ENCODE measurements at places on chromosomes 1 and 21. TPM values are rescaled to one million over a fixed set of nuclear protein-coding genes. Genes with fewer than 3 reads are reported as not detected.
A peak's percentile ranks its signal among the peaks of the same experiment; 100 is the strongest.

DNA sequence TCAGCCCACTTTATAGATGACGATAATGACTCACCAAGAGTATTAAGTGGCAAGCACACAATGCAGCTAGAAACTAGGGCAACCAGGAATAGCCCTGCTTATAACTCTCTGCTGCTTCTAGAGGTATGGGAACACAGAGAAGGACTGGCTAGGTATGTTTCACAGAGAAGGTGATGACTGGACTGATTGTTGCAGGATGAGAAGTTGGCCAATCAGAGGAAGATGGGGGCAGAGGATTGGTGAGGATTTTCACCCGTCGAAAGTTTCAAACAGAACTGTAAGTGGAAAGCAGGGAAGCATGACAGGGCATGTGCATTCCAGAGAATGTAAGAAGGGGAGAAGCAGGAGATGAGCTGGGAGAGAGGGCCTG lies 222.4 kb upstream of the JUN start:
- no peak overlapping the region for H3K27ac ChIP-seq
- DNase-seq = no peak
- H3K4me3 ChIP-seq = no peak overlapping the region
- H3K4me1 ChIP-seq = peaks cover 9% of the 10 kb centered on the region
- H3K27me3 ChIP-seq = no peaks in the 10 kb centered on the region

- H3K27ac ChIP-seq = no peak overlapping the region
- H3K27me3 ChIP-seq = peaks cover 9% of the 10 kb centered on the region
- H3K4me3 ChIP-seq = no peak overlapping the region
- H3K36me3 ChIP-seq = no peaks in the 10 kb centered on the region
These were observed 6.2 kb upstream of the PFKL start for GRCh38 chr21:44293551-44294231.

SYCP1 gene
- polyA plus RNA-seq = not detected

DNA sequence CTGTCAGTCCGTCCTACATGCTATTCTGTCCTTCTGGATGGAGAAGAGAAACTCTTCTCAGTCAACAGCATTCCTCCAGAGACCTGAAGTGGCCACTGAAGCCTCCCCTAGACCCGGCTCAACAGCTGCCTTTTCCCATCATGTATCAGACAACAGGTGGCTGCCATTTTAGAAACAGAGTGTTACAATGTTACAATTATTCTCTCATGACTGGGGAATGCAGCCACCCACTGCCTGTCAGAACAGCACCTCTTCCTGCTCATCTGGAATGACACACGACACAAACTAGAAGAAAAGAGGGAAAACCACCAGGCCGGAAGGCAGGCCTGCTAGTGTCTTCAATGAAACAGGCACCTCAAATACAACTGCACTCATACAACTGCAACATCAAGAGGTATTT lies 105.3 kb downstream of the PGBD5 start:
- DNase-seq = no peak
- H3K27me3 ChIP-seq = peaks cover 67% of the 10 kb centered on the region
- peaks cover 3% of the 10 kb centered on the region for H3K4me1 ChIP-seq
- H3K36me3 ChIP-seq = no peaks in the 10 kb centered on the region
- no peak overlapping the region for H3K4me3 ChIP-seq

GSTM1 gene
- not detected for polyA plus RNA-seq

- H3K36me3 ChIP-seq = no peaks in the 10 kb centered on the region
- no peaks in the 10 kb centered on the region for H3K4me1 ChIP-seq
- H3K4me3 ChIP-seq = no peak overlapping the region
- no peaks in the 10 kb centered on the region for H3K27me3 ChIP-seq
- no peak overlapping the region for H3K27ac ChIP-seq
These were observed 142.6 kb downstream of the DENND1B start for GRCh38 chr1:197632651-197633050.

DNA sequence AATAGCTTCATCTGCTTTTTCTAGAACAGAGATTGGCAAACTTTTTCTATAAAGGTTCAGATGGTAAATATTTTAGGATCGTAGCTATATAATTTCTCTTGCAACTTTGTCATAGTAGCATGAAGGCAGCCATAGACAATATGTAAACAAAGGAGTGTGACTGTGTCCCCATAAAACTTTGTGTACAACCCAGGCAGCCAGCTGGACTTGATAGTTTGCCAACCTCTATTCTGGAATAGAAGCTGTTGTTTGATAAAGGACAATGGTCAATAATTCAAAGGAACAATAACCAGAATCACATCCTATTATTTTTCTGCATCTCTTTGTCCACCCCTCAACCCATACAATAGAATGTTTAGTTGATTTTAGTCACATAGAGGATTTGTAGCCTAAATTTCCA lies 286.7 kb downstream of the LMX1A start:
- H3K4me3 ChIP-seq = no peak overlapping the region
- H3K27ac ChIP-seq = no peak overlapping the region
- no peaks in the 10 kb centered on the region for H3K4me1 ChIP-seq
- DNase-seq = no peak

GRCh38 chr1:237324226-237324625 lies 282.2 kb downstream of the RYR2 start:
- no peaks in the 10 kb centered on the region for H3K4me1 ChIP-seq
- H3K4me3 ChIP-seq = no peak overlapping the region
- H3K36me3 ChIP-seq = no peaks in the 10 kb centered on the region
- DNase-seq = no peak
- H3K27me3 ChIP-seq = no peaks in the 10 kb centered on the region

TMEM200B gene
- 0.09 TPM for polyA plus RNA-seq

DNA sequence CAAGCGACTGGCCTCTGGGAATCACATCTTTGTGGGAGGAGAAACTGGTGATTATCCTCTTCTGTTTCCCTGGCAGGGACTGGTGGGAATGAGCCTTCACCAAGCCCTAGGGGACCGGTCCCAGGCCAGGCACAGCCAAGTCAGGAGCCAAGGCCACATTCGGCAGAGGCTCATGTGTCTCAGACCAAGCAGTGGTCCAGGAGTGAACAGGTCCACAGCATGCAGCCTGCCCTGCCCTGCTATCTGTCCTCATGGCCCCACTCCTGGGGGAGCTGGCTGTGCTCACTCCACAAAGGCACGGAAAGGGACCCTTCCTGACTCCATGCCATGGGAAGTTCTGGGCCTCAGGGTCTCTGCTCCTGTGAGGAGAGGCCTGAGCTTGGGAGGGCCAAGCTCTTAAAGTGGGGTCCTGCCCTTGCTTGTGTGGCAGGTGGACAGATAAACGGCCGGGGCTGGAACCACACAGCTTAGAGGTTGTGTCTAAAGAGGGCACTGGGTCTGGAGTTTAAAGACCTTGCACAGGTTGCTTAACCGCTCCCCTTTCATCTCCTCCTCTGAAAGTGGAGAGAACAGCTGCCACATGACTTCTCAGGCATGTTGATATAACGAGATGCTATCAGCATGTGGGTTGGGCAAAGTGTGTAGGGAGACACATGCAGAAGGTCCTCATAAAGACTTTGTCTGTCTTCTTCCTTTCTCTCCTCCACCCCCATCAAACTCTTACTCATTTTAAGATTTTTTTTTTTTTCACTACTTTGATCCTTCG lies 57.5 kb downstream of the CASQ2 start:
- DNase-seq = peak; percentile 26
- no peaks in the 10 kb centered on the region for H3K36me3 ChIP-seq
- H3K4me1 ChIP-seq = no peaks in the 10 kb centered on the region
- no peak overlapping the region for H3K4me3 ChIP-seq
- H3K27ac ChIP-seq = no peak overlapping the region

HAO2 gene
- polyA plus RNA-seq = not detected

GRCh38 chr1:225462714-225463574 lies 35.1 kb upstream of the LBR start:
- peaks cover 7% of the 10 kb centered on the region for H3K27me3 ChIP-seq
- peaks cover 34% of the 10 kb centered on the region for H3K4me1 ChIP-seq
- DNase-seq = no peak
- no peak overlapping the region for H3K4me3 ChIP-seq

DNA sequence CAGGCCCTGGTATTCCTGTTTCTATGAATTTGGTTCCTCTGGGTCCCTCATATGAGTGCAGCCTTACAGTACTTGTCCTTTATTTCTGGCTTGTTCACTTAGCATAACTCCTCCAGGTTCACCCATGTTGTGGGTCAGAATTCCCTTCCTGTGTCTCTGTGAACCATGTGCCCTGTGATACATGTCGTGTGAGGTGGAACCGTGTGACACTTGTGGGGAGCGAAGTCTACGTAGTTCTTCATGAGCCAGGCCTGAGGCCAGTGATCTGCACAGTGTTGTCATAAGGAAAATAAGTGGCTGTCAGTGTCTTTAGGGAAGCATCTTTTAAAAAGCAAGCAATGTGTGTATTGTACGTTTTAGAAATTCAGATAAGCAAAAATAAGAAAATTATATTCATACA lies 122.8 kb downstream of the GALNT2 start:
- H3K4me3 ChIP-seq = no peak overlapping the region
- peaks cover 6% of the 10 kb centered on the region for H3K4me1 ChIP-seq
- H3K36me3 ChIP-seq = peaks cover 43% of the 10 kb centered on the region
- H3K27me3 ChIP-seq = no peaks in the 10 kb centered on the region
- H3K27ac ChIP-seq = no peak overlapping the region
- DNase-seq = no peak

DNA sequence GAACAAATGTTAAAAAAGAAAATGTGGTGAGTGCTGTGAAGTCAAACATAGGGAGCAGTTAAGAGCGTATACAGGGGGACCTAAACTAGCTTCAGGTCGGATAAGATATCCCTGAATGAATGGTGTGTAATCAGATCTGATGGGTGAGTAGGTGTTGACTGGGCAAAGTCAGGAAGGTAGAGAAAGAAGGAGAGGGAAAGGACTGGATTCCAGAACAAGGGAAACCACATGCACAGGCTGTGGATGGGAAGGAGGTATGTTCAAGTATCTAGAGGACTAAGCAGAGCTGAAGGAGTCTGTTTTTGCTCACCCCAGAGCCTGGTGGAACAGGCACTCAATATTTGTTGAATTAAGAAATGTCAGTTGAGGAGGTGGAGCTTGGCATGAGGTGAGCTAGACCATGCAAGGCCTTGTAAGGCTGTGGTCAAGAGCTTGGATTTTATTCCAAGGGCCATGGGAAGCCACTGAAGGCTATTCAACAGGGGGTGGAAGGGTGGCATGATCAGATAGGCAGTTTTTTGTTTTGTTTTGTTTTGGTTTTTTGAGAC lies 27.4 kb downstream of the MAP7D1 start:
- H3K27ac ChIP-seq = no peak overlapping the region
- no peak overlapping the region for H3K4me3 ChIP-seq
- peaks cover 6% of the 10 kb centered on the region for H3K4me1 ChIP-seq

DNA sequence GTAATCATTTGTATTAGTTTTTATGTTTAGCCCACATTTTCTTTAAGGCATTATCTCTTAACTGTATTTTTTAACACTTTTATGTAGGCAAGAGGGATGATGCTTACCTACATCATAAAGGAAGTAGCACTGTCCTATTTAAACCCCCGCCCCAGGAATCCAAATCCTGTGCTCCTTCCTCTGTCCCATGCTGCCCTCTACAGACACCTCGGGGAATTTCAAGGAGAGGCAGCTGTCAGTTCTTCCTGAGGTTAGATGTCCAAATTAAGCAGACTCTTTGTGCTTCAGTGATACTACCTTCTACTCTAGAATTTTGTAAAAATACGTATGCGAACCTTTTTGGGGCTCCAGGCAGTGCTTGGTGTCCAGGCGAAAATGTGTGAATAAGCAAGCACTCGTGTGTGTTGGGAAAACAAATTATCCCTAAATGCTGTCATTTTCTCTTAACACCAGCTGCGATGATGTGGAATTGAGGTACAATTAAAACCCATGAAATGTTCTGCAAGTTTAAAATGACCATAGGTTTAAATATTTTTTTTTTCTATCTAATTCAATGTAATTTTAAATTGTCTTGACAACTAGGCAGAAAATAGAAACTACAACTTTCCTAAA lies 19.2 kb downstream of the CRCT1 start:
- H3K27me3 ChIP-seq = peaks cover 2% of the 10 kb centered on the region
- H3K4me1 ChIP-seq = no peaks in the 10 kb centered on the region
- peak; percentile 39 for DNase-seq
- no peaks in the 10 kb centered on the region for H3K36me3 ChIP-seq
- no peak overlapping the region for H3K27ac ChIP-seq
- no peak overlapping the region for H3K4me3 ChIP-seq

DNA sequence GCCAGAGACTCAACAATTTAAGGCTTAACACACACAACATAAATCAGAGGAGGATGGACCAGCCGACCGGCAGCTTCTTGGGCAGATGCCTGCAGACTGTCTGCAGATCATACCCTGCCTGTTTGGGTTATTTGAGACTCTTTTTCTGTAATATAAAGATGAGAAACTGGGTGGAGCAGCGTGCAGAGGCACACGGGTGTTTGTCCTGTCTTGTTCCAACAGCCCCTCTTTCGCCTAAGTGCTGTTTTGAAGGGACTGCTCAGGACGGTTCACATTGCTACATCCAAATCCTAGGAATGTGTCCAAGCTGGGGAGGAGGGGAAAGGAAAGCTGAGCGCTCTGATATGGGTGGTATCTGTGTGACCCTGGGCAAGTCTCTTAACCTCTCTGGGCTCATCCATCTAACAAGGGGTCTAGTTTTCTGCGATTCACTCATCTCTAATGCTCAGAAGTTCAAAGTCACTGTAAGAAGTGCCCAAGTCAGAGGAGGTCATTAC lies 149.9 kb downstream of the CLIC6 start:
- H3K27ac ChIP-seq = no peak overlapping the region
- H3K36me3 ChIP-seq = peaks cover 82% of the 10 kb centered on the region
- no peaks in the 10 kb centered on the region for H3K27me3 ChIP-seq

- no peak for DNase-seq
- H3K27ac ChIP-seq = no peak overlapping the region
- no peaks in the 10 kb centered on the region for H3K27me3 ChIP-seq
- H3K4me3 ChIP-seq = no peak overlapping the region
- H3K4me1 ChIP-seq = peaks cover 5% of the 10 kb centered on the region
These were observed 26.5 kb downstream of the OSBPL9 start for GRCh38 chr1:51643362-51643761.

HUNK gene
- not detected for polyA plus RNA-seq

- H3K27ac ChIP-seq = no peak overlapping the region
- no peak for DNase-seq
- H3K4me3 ChIP-seq = no peak overlapping the region
- no peaks in the 10 kb centered on the region for H3K4me1 ChIP-seq
These were observed 14.3 kb downstream of the FAM177B start for GRCh38 chr1:222751255-222751654.

ANGPTL1 gene
- not detected for polyA plus RNA-seq

FNDC10 gene
- 5.5 TPM for polyA plus RNA-seq

GRCh38 chr1:86714561-86715244 lies 10.3 kb downstream of the SH3GLB1 start:
- H3K4me3 ChIP-seq = no peak overlapping the region
- H3K4me1 ChIP-seq = no peaks in the 10 kb centered on the region
- H3K27me3 ChIP-seq = no peaks in the 10 kb centered on the region

GRCh38 chr1:39933956-39934941 lies 20.7 kb upstream of the MFSD2A start:
- no peaks in the 10 kb centered on the region for H3K4me1 ChIP-seq
- H3K4me3 ChIP-seq = no peak overlapping the region
- H3K36me3 ChIP-seq = no peaks in the 10 kb centered on the region
- no peak for DNase-seq
- peaks cover 17% of the 10 kb centered on the region for H3K27me3 ChIP-seq
- no peak overlapping the region for H3K27ac ChIP-seq

MSH4 gene
- 0.12 TPM for polyA plus RNA-seq

- no peak overlapping the region for H3K4me3 ChIP-seq
- no peak overlapping the region for H3K27ac ChIP-seq
These were observed 49.9 kb upstream of the HAO2 start for GRCh38 chr1:119318466-119319309.

- no peak overlapping the region for H3K27ac ChIP-seq
- no peaks in the 10 kb centered on the region for H3K36me3 ChIP-seq
- no peaks in the 10 kb centered on the region for H3K4me1 ChIP-seq
- no peak for DNase-seq
- peaks cover 10% of the 10 kb centered on the region for H3K27me3 ChIP-seq
These were observed 326.5 kb upstream of the PROX1 start for GRCh38 chr1:213661302-213661701.

- peak overlapping the region; percentile 81 for H3K27ac ChIP-seq
- H3K27me3 ChIP-seq = no peaks in the 10 kb centered on the region
- DNase-seq = peak; percentile 64
- H3K4me3 ChIP-seq = peak overlapping the region; percentile 83
- H3K4me1 ChIP-seq = peaks cover 42% of the 10 kb centered on the region
These were observed 462 bp upstream of the TLCD4 start for GRCh38 chr1:95116580-95117206.

FMO1 gene
- polyA plus RNA-seq = not detected
